ENCODE measurements at places on chromosomes 11 and 22. TPM values are rescaled to one million over a fixed set of nuclear protein-coding genes. Genes with fewer than 3 reads are reported as not detected.

- H3K4me1 ChIP-seq = no peaks in the 10 kb centered on the region
- no peak overlapping the region for H3K4me3 ChIP-seq
- H3K27me3 ChIP-seq = peaks cover 38% of the 10 kb centered on the region
- no peak for DNase-seq
- H3K27ac ChIP-seq = no peak overlapping the region
- peaks cover 1% of the 10 kb centered on the region for H3K36me3 ChIP-seq
Measured at GRCh38 chr11:79953629-79954028, 512.8 kb upstream of the TENM4 start.

DNA sequence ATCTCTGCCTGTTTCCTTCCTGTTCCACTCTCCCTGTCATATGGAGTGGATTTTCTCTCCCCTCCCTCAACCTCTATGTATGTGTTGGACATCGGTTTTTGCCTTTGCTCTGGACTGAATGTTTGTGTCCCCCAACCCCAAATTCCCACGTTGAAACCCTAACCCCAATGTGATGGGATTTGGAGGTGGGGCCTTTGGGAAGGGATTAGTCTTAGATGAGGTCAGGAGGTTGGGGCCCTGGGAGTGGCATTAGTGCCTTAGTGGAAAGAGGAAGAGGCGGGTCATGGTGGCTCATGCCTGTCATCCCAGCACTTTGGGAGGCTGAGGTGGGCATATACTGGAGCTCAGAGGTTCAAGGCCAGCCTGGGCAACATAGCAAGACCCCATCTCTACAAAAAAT, 11.6 kb downstream of the TP53AIP1 start:
- peaks cover 32% of the 10 kb centered on the region for H3K4me1 ChIP-seq
- no peaks in the 10 kb centered on the region for H3K36me3 ChIP-seq
- no peak overlapping the region for H3K4me3 ChIP-seq
- DNase-seq = no peak
- peak overlapping the region; percentile 43 for H3K27ac ChIP-seq
- H3K27me3 ChIP-seq = peaks cover 2% of the 10 kb centered on the region

DNA sequence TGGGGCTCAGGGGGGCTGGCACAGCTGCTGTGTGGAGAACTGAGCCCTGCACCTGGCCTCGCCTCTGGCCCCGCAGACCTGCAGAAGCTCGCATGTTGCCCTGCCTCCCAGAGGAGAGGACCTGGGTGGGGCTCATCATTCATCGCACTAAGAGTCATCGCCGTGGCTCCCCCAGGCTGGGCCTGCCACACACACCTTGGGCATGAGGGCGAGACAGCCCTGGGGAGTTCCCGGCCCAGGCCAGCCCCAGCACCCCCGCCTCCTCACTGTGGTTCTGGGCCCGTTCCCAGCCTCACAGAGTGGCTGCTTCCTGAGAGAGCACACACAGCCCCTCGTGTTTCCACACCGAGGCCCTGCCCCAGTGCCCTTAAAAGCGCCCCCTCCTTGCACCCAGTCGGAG, 694.6 kb downstream of the TBC1D22A start:
- H3K27me3 ChIP-seq = no peaks in the 10 kb centered on the region
- no peak for DNase-seq
- H3K4me3 ChIP-seq = no peak overlapping the region
- H3K27ac ChIP-seq = no peak overlapping the region
- H3K4me1 ChIP-seq = no peaks in the 10 kb centered on the region

DNA sequence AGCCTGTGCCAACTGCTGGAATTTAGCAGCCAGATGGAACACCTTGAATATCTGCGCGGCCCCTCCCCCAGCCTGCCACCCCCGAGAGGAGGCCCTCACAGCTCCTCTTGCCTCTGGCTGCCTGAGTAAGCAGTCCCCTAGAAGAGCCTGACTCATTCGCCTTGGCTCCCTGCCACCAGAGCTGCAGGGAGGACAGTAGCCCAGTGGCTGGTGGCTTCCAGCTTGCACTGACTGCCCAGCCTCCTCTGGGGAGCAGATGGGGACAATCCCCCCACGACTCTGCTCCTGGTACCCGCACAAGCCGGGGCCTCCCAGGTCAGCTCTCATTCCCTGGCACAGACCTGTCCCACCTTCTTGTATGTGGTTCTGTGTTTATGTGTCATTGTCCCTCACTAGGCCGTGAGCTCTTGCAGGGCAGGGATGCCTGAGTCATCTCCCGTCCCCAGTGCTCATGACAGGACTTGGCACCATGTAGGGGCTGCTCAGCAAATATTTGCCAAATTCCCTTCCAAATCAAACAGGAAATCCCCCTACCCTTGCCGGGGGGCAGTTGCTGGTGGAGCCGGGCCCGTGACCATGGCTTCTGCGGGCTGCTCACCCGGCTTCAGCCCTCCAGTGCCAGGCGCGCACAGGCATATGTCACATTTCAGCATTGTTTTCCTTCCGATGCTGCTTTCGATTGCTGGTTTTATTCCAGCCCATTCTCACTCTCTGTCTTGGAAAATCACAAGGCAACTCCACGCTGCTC, 43.6 kb downstream of the CACNG2 start:
- H3K4me3 ChIP-seq = no peak overlapping the region
- H3K27me3 ChIP-seq = peaks cover 49% of the 10 kb centered on the region
- no peak overlapping the region for H3K27ac ChIP-seq
- H3K4me1 ChIP-seq = peaks cover 7% of the 10 kb centered on the region

DNA sequence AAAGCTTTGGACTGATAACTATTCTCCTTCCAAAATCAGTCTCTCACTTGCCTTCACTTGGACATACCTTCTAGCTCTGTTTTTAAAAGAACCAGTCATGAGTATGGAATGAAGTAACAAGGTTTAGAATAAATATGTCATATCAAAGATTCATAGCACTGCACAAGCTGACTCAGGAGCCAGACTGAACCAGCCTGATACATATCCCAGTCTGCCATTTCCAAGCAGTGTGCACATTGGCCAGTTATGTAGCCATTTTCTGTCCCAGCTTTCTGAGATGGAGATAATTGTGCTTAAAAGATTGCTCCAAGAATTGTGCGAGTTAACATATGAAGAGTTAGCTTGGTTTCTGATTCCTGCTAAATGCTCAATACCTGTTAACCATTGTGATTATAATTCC, 311.3 kb downstream of the C11orf87 start:
- no peak overlapping the region for H3K4me3 ChIP-seq
- H3K27me3 ChIP-seq = no peaks in the 10 kb centered on the region
- no peak overlapping the region for H3K27ac ChIP-seq
- H3K4me1 ChIP-seq = peaks cover 19% of the 10 kb centered on the region
- DNase-seq = no peak

GRCh38 chr11:74627381-74627780, 35.0 kb downstream of the POLD3 start:
- peaks cover 19% of the 10 kb centered on the region for H3K36me3 ChIP-seq
- DNase-seq = no peak
- H3K4me3 ChIP-seq = no peak overlapping the region
- peaks cover 3% of the 10 kb centered on the region for H3K4me1 ChIP-seq

DNA sequence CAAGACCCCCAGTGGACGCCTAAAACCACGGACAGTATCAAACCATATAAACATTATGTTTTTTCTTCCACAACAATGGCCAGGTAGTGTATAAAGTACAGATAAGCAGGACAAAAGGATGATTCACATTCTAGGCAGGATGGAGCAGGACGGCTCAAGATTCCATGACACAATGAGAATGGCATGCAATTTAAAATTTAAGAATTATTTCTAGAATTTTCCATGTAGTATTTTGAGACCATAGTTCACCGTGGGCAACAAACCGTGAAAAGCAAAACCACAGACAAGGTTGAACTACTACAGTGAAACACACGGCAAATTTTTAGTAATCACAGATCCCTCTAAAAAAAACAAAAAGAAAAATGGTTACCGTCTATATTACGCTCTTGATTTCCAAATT, 7.5 kb downstream of the NARS2 start:
- DNase-seq = no peak
- H3K27ac ChIP-seq = no peak overlapping the region
- no peaks in the 10 kb centered on the region for H3K27me3 ChIP-seq
- H3K36me3 ChIP-seq = peaks cover 22% of the 10 kb centered on the region
- no peak overlapping the region for H3K4me3 ChIP-seq
- peaks cover 13% of the 10 kb centered on the region for H3K4me1 ChIP-seq

- DNase-seq = no peak
- H3K27me3 ChIP-seq = peaks cover 12% of the 10 kb centered on the region
- H3K4me1 ChIP-seq = no peaks in the 10 kb centered on the region
Measured at GRCh38 chr11:131486100-131486499, 115.7 kb downstream of the NTM start.

DNA sequence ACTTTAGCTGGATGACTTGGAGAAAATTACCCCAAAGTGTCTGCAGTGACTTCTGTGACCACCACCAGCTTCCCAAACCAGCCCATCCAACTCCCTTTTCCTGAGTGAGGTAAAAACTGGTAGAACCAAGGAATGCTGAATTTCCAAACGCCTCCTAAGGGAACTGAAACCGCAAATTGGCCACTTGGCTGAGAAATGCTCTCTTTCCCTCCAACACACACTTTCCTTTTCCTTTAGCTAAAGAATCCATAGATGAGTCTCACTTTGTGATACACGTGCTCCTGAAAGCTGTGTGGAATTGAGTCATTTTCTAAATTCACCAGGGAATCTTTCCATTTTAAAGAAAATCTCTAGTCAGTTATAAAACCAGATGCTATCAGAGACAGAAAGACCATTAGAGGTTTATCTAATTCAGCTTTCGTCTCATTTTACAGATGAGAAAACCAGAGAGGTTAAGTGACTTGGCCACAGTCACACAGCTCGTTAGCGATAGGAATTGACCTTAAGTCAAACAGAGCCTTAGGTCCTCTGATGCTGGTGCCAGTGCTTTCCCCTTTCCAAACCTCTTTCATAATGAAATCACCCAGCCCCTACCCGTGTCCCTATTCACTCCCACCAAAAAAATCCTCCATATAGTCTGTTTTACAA, 137.2 kb downstream of the COMMD9 start:
- peak overlapping the region; percentile 87 for H3K27ac ChIP-seq
- H3K4me1 ChIP-seq = peaks cover 64% of the 10 kb centered on the region
- H3K27me3 ChIP-seq = no peaks in the 10 kb centered on the region
- no peak for DNase-seq
- H3K4me3 ChIP-seq = no peak overlapping the region

DNA sequence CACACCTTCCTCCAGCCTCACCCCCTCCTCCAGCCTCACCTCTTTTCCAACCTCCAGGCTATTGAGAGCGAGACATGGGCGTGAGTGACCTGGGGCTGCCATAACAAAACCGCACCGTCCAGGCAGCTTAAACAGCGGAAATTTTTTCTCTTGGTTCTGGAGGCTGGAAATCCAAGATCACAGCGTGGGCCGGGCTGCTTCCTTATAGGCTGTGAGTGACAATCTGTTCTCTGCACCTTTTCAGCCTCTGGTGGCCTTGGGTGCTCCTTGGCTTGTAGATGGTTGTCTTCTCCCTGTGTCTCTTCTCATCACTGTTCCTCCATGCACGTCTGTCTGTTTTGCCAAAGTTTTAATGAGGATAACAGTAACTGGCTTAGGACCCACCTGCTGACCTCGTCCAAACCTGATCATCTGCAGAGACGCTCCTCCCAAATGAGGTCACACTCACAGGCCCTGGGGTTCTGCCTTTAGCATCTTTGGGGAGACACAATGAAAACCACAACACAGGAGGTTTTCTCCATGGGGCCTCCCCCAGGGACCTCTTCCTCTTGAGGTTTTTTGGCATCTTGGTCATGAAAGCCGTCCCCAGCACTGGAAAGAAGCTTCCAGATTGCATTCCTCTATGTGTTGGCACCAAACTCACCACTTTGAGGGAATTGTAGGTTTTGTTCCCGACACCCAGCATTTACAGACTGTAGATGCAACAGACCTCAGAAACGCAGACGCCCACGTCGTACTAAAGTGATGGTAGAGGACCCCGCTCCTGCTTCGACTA, 878.1 kb downstream of the BRD1 start:
- DNase-seq = peak; percentile 27
- no peaks in the 10 kb centered on the region for H3K4me1 ChIP-seq
- peaks cover 25% of the 10 kb centered on the region for H3K27me3 ChIP-seq
- no peaks in the 10 kb centered on the region for H3K36me3 ChIP-seq
- H3K4me3 ChIP-seq = no peak overlapping the region

- H3K27ac ChIP-seq = no peak overlapping the region
- H3K36me3 ChIP-seq = peaks cover 10% of the 10 kb centered on the region
- H3K27me3 ChIP-seq = peaks cover 12% of the 10 kb centered on the region
Measured at GRCh38 chr11:112334381-112334780, 73.7 kb upstream of the PLET1 start.

- peaks cover 41% of the 10 kb centered on the region for H3K4me1 ChIP-seq
- H3K27me3 ChIP-seq = no peaks in the 10 kb centered on the region
- H3K36me3 ChIP-seq = peaks cover 50% of the 10 kb centered on the region
- DNase-seq = no peak
Measured at GRCh38 chr11:44248109-44248508, 61.8 kb downstream of the ALX4 start.

Gene UBQLNL
- total RNA-seq = 1.9 TPM

Gene RAB38
- total RNA-seq = 46.7 TPM

Gene DDIAS
- total RNA-seq = 4.0 TPM

Gene OR2AG2
- total RNA-seq = 0.11 TPM

Gene AIFM3
- total RNA-seq = 2.4 TPM

Gene CATSPERZ
- total RNA-seq = 0.47 TPM

Gene OR4C46
- not detected for total RNA-seq

Data from mesothelial cell of epicardium (in vitro differentiated cells).